ENCODE measurements at places on chromosomes 13 and 19. TPM values are rescaled to one million over a fixed set of nuclear protein-coding genes. Genes with fewer than 3 reads are reported as not detected.

ATP7B gene
- total RNA-seq: 5.7 TPM

TGFBR3L gene
- total RNA-seq: 0.44 TPM

ZSCAN5A gene
- total RNA-seq: 18.1 TPM

COMP gene
- total RNA-seq: 33.2 TPM

ATXN8OS gene
- total RNA-seq: not detected

EML2 gene
- 93.8 TPM for total RNA-seq
